ENCODE measurements at places on chromosomes 7 and 10.
A peak's percentile ranks its signal among the peaks of the same experiment; 100 is the strongest.

GRCh38 chr10:121088524-121088923 lies 237.4 kb downstream of the WDR11 start:
- no peak for DNase-seq

DNA sequence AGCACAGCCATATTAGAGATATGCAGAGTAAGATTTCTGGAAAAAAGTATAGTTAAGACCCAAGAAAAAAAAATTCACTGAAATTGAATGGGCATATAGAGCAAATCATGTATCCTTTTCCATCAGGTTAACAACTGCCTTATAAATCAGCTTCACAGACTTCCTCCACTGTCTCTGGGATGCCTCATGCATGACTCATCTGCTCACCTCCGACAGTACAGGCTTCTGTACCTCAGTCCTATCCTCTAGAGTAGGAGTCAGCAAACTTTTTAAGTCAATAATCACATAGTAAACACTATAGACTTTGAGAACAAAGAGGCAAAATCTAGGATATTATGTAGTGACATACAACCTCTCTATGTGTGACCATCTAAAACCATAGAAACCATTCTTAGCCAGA lies 211.6 kb upstream of the SP8 start:
- no peak for DNase-seq

- no peak for DNase-seq
Measured at GRCh38 chr7:11466517-11467105, 365.4 kb downstream of the THSD7A start.

DNA sequence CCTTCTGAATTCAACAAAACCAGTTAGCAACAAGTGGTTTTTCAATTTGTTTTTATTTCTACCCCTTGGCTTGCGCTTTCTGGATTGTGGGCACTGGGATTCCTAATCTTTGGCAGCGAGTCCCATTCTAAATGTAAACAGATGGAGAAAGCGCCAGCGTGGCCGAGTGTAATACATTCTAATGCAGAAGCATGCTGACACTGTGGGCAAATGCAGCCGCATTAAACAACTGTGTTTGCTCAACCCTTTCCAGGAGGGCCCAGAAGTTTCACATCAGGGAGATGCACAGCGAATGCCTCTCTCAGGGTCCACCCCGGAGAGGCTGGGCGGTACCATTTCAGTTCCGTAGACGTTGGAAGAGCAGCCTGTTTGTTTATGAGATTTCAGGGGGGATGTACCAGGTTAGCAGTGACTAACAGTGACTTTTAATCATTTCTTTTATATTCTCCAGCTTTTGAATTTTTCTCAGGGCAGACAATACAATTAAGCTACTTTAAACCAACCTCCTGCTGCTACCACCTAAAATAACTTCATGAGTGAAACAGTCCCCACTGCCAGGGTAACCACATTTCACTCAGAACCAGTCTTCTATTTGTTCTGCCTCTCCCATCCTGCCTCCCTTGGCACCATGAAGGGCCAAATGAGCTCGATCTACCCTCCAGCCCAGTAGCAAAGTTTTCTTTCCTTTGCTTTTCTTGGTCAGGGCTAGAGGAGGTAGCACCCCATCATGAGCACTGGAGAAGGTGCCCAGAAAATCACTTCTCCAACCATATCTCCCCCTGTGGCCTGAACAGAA lies 164.2 kb upstream of the ITGB1 start:
- peak; percentile 56 for DNase-seq

GRCh38 chr10:126131341-126131740 lies 235.0 kb downstream of the FANK1 start:
- no peak for DNase-seq

DNA sequence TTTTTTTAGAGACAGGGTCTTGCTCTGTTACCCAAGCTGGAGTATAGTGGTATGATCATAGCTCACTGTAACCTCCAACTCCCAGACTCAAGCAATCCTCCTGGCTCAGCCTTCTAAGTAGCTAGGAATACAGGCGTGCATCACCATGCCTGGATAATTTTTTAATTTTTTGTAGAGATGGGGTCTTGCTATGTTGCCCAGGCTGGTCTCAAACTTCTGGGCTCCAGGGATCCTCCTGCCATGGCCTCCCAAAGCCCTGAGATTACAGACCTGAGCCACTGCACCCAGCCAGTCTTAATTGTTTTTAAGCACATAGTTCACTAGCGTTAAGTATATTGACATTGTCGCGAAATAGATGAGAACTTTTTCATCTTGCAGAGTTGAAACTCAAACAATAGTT lies 2.0 kb downstream of the SUPV3L1 start:
- DNase-seq, result no peak

- DNase-seq, result no peak
Measured at GRCh38 chr10:33126742-33127141, 168.7 kb upstream of the ITGB1 start.

- peak; percentile 27 for DNase-seq
Measured at GRCh38 chr10:110686949-110687348, 42.8 kb downstream of the RBM20 start.

GRCh38 chr10:116765648-116766081 lies 23.3 kb upstream of the HSPA12A start:
- DNase-seq, result peak; percentile 44

DNA sequence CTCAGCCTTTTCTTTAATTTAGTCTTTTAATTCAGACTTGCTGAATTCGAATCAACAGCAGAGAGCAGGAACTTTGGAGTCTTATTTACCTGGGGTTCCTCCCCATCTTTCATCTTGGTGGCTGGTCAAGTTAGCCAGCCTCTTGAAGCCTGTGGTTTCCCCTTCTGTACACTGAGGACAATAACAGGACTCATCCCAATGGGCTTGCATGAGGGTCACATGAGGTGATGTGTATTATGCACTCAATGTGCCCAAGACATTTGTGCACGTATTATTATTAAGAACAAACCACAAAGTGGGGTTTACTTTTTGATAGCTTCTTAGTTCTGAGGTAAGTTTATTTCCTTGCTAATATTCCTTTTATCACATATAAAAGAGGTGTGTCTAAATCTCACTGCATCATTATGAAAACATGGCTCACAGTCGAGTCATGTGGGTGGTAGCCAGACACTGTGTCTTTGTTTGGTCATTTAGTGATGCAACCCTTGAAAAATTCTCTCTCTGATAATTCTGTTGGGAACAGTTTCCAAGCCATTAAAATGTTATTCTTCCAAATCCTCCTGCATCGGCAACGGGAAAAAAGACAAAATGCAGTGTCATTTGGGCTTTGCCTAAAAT lies 86.5 kb upstream of the GRB10 start:
- DNase-seq, result peak; percentile 67

- no peak for DNase-seq
Measured at GRCh38 chr7:21603972-21604749, 61.3 kb downstream of the DNAH11 start.

DNA sequence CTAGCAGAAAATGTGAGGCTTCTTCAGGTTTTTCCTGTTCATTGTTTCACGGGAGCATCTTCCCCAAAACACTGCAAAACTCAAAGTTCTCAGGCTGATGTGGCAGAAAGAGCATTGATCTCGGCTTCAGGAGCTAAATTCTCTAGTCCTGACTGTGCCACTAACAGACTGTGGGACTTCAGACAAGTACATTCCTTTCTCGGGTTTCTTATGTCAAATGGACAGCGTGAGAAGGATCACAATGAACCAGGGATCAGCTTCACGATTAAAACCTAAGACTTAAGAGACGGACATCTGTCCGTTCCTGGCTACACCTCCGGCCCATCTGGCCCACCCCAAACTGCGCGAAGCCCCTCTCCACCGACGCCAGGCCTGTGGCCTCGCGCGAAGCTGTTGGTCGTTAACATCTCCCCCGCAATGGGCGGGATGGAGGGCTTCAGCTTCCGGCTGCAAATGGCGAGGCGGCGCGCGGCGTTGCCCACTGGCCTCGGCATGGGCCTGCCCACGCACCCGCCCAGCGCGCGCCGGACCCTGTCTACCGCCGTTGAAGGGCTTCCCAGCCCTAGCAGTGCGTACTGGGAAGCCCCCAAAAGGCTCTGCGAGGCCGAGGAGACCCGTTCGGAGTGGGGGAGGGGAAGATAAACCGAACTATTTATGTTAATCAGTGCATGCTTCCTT lies 549 bp upstream of the DDX50 start:
- DNase-seq, result peak; percentile 57

DNA sequence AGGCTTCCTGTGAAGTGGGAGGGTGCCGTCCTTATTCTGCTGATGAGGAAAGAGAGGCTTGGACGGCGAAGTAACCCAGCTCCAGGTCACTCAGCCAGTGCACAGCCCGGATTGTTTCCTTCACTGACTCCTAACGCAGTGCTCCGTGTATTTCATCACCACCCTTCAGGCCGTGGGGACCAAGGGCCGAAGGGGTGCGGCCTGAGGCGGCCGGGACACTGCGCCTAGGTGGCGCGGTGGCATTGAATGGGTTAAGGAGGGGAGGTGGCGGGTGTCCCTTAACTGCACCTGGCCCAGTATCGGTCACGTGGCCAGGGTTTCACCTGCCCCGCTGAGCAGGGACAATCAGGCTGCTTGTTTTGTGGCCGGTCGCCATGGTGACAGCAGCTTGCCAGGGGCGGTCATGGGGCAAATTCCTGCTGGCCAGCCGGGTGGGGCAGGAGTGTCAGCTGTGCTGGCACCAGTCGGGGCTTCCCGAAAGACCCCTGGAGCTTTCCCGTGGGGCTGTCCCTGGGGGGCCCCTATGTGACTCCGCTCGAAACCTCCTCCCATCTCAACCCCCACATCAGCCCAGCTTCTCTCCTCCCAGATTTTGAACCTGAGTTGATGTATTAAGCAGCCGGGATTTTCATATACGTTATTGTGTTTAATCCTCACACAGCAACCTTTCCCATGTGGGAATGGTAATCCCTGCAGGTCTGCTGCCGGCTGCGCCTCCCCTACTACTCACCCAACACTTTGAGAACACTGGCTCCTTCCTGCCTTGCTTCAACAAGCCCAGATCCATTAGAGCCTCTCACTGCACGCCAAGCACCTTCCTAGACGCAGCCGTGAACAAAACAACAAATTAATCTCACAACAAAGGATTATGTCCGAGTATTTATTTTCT lies 4.4 kb upstream of the ABHD11 start:
- DNase-seq, result no peak

DNA sequence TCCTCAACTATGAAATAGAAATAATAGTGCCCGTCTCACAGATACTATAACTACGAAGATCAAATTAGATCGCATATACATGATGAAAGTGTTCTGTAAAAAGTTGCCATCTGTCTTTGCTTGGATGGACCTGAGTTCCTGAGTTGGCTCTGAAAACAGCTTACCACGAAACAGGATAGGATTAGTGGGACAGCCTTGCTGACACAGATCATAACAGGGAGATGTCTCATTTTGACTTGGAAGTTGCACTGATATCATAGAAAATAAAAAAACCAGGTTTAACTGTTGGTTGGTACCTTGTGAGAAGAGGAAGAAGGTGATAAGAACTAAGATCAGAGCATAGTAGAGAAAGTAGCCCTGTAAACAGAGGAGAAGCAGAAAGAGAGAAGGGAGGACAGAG lies 79.3 kb upstream of the AGBL3 start:
- DNase-seq, result no peak

GRCh38 chr7:132240821-132241422 lies 335.3 kb downstream of the PLXNA4 start:
- DNase-seq, result no peak

DNA sequence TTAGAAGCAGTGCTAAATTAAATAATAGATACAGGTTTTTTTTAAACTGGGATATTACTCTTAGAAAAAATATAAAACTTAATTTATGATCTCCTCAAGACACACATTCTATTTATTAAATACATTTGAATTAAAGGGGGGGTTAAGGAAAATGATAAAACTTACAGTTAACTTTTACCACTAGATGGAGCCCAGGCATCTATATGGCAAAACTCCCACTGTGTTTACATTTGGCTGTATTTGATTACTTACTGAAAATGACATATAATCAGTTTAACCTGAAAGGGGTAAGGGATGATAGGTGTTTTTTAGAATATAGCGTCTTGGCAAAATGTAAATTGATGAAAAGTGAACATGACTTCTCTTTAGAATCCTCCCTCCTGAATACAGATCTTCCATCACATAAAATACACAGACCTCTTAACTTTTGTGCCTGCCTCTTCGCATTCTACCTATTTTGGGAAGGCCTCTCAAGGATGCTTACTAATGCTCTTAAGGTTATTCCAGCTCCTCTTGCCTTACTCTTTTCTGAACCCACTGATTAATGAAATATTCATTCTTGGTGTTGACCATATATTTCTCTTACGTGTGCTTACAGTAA lies 235.7 kb downstream of the AGMO start:
- DNase-seq, result peak; percentile 71

GRCh38 chr10:121165276-121165675 lies 314.1 kb downstream of the WDR11 start:
- DNase-seq, result no peak

GRCh38 chr10:109030581-109031210 lies 892.6 kb downstream of the XPNPEP1 start:
- DNase-seq, result no peak

- DNase-seq, result peak; percentile 82
Measured at GRCh38 chr10:68332259-68333057, at the start of gene PBLD. TSS of gene PBLD (minus strand) at chr10:68332928. CDS start at chr10:68306844, 26,084 bp downstream.

DNA sequence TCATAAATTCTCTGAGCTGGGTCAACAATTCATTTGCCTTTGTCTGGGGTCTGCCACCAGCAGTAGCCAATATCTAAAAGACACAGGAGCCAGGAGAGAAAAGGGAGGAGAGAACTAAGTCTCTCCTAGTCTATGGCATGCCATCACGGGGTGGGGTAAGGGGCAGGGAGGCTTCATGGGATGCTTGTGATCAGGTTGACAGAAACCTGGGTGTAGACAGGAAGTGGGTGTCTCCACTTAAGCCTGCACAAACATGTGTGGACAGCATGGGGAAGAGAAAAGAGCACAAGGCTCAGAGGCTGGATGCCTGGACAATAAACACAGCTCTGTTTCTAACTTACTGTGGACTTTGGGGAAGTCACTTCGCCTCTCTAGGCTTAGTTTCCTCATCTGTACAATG lies 11.5 kb upstream of the C10orf53 start:
- no peak for DNase-seq

- no peak for DNase-seq
Measured at GRCh38 chr10:77849039-77849664, 77.4 kb downstream of the DLG5 start.

- DNase-seq, result peak; percentile 80
Measured at GRCh38 chr7:99374111-99375064, at the start of gene ARPC1B. TSS of gene ARPC1B (plus strand) at chr7:99374730. CDS start at chr7:99385715, 10,985 bp downstream.

DNA sequence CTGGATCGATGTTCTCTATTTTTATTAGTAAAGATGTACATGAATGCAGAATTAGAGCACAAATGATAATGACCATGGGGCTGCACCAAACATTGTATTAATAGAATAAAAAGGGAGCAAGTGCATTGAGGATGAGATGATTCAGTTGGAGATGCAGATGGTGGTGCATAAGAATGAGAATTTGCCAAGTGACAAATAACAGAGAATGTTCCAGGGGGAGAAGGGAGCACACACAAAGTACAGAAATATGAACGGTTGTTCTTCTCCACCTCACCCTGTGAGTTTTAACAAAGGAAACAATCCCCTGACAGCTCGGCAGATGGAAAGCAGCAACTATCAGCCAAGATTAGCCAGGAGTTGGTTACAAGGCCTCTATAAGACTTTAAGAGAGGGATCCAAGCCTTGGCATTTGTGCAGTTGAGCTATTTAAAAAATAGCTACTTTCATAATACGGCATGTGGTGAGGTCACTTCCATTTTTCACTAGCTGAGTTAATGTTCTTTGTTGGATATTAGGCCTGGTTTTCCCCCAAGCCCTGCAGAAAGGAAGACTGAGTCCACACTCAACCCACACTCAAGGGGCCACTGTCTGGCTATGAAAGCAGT lies 462.5 kb downstream of the TNS3 start:
- DNase-seq, result no peak

- DNase-seq, result no peak
Measured at GRCh38 chr10:123474700-123475099, 191.5 kb upstream of the GPR26 start.

GRCh38 chr10:6259153-6259552 lies 56.4 kb downstream of the PFKFB3 start:
- DNase-seq, result no peak
